ENCODE measurements at places on chromosomes 2 and 18. TPM values are rescaled to one million over a fixed set of nuclear protein-coding genes. Genes with fewer than 3 reads are reported as not detected.

GRCh38 chr2:218063486-218063885 is 5.6 kb upstream of the RUFY4 start:
- no peak for DNase-seq

GRCh38 chr2:29129586-29130281 is 14.5 kb downstream of the CLIP4 start:
- no peak for DNase-seq

Gene SLC11A1
- 0.18 TPM for total RNA-seq

DNA sequence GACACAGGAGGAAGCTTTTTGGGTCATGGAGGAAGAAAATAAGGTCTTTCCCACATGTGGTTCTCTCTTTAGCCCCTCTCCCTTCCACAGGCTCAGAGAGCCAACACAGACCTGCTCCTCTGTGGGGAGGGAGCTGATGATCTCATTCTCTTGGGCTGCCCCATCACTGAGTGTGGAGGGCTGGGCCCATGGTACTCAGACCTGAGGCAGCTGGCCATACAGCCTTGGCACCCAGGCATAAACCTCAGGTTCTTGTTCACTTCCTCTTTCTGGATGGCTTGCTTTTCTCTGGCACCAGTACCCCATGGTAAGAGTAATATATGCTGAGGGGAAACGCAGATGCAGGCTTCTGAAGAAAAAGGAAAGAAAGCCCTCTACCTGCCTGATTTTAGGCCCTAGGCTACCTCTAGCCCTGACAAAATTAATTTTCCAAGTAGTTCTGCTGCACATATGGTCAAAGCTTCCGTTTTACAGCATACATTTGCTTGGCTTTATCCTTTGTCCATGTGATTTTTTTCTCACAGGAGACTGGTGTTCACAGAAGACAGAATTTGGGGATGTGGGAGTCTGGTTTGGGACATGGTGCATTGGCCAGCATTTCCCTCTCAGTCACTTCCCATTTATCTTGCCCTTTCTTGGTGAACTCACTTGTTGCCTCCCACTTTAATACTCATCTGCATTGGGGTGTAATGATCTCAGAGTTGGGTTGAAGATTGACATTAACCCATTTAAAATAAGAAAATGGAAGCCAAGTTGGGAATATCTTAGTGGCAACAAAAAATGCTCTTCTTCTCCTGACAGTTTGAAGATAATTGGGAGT is 11.1 kb downstream of the DHRS9 start:
- no peak for DNase-seq

Gene MAPK4
- total RNA-seq: not detected

Gene HNMT
- not detected for total RNA-seq

Gene STAT4
- 92.2 TPM for total RNA-seq

Data from activated T-helper 2 cell treated with anti-CD3 and anti-CD28 coated beads, Interferon-gamma antibody, Interleukin-2, Interleukin-4, amounts not matched to agents 10 μg/mL and 5 μg/mL and 100 μg/mL, durations not matched to agents 14 hours and 24 hours and 36 hours (primary cell).